Hematopoietic multipotent progenitor cell treated with erythropoietin and hydrocortisone succinate and interleukin-3 and kit ligand, for 4 days (in vitro differentiated cells): ENCODE measurements at places on chromosomes 13 and 19.

- DNase-seq, result peak; percentile 22
These were observed 4.9 kb downstream of the REX1BD start for GRCh38 chr19:18593367-18594095.

DNA sequence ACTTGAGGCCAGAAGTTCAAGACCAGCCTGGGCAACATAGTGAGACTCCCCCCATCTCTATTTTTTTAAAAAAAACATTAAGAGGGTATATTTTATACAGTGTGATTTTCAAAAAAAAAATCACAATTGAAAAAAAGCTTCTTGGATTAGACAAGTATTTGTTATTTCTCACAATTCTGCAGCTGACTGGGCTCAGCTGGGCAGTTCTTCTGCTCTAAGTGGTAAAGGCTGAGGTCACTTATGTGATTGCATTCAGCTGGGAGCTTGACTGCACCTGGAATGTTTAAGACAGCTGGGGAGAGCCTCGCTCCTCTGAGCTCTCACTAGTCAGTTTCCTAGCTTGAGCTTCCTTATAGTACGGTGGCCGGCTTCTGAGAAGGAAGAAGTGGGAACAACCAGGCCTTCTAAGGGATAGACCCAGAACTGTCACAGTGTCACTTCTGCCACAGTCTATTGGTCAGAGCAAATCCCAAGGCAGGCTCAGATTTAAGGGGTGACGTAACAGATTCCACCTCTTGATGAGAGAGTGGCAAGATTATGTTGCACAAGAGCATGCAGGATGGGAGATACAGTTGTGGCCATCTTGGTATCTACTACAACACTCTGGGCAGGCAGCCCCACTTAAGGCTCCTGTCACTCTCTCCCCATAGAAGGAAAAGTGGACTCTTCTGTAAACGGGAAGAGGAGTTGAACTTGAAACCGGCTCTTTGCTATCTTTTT, 19.7 kb upstream of the IRGC start:
- peak; percentile 61 for DNase-seq

DNA sequence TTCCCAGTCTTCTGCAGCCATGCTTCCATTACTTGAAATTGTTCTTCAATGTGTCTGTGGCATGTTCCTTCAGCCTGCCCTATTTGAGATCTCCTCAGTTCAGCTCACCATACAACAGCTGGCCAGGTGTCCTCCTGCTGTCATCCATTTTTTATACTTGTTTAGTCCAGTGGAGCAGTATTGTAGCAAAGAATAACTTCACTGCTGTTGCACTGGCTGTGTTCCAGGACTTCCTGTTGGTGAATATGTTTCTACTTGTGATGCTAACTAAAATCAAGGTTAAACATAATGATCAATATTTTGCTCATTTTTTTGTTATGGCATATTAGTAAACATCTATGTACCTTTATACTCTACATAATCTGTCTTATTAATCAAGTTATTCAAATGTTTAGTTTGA, 1394.1 kb downstream of the PCDH9 start:
- no peak for DNase-seq

GRCh38 chr13:19605161-19605955, 28.1 kb upstream of the MPHOSPH8 start:
- DNase-seq, result no peak

DNA sequence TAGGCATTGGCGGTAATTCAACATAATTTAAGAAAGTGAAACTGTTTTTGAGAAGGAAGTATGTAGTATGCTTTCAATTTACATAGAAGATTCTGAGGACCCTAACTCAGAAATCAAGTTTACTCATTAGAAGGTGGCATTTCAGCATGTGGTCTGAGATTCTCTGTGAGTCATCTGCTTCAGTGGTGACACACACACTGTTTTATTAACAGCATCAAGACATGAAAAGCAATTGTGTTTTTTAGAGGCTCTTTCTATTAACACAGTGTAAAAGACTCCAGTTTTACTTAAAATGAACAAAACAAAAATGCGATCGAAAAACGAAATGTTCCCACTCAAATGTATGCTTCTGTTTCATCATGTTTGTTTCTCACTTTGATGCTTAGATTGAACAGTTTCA, 802.1 kb upstream of the SLITRK6 start:
- no peak for DNase-seq

DNA sequence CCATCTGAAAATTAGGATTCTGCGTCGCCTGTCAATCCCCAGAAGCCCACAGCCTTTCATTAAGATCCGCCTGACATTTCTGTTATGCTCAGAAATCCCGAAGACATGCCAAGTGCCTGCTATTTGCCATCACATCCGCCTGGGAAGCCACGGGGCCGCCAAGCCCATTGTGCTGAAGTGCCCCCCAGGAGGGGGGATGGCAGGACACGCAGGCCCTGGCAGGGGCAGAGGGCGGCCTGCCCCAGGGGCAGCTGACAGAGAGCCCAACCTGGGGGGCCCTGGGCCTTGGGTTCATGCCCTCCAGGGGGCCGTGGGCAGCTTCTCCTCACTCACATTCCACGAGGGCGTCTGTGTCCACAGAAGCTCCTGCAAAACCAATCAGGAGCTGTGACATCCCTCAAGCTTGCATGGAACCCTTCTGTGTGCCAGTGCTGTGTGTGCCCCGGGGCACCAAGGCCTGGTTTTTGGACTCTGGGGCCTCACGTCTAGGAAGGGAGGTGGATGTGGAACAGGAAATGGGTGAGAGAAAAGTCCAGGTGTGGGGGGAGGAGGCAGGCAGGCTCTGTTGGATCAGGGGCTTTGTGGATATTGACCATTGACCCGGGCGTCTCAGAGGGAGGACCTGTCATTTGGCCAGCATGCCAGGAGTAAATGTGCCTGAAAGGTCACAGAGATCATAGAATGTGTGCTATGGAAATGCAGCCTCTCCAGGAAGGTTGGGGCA, 122.9 kb downstream of the URI1 start:
- DNase-seq, result no peak

DNA sequence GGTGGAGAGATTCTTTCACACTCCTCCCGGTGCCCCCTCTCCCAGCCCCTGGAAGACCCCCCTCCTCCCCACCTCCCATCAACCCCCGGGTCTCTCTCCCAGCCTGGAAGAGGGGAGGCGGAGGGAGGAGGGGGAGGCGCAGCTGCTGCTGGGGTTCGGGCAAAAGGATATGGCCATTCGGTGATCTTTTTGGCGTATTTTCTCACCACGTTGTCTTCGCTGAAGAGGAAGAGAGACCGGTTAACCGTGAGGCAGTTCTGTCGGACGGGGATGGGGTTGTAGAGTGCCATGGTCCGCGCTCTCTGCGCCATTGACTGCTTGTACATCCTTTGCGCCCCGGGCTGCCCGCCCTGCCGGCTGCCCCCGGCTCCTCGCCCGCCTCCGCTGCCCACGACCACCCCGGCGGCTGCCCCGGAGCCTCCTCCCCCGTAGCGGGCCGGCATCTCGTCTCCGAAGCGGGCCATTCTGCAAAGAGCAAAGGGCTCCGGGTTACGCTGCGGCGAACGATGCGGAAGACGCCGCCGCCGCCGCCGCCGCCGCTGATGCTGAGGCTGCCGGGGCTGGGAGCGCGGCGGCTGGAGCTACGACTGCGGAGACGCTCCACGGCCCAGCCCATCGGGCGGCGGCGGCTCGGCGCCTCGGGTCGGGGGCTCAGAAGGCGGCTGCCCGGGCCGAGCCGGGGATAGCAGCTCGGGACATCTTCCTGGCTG, 363 bp downstream of the CACNA1A start:
- DNase-seq, result peak; percentile 16
